ENCODE measurements at places on chromosomes 2 and 18.

- DNase-seq: no peak
Observed at GRCh38 chr2:16813593-16813992, 148.0 kb upstream of the CYRIA start.

- no peak for DNase-seq
Observed at GRCh38 chr2:150126839-150127238, 360.6 kb downstream of the RND3 start.

DNA sequence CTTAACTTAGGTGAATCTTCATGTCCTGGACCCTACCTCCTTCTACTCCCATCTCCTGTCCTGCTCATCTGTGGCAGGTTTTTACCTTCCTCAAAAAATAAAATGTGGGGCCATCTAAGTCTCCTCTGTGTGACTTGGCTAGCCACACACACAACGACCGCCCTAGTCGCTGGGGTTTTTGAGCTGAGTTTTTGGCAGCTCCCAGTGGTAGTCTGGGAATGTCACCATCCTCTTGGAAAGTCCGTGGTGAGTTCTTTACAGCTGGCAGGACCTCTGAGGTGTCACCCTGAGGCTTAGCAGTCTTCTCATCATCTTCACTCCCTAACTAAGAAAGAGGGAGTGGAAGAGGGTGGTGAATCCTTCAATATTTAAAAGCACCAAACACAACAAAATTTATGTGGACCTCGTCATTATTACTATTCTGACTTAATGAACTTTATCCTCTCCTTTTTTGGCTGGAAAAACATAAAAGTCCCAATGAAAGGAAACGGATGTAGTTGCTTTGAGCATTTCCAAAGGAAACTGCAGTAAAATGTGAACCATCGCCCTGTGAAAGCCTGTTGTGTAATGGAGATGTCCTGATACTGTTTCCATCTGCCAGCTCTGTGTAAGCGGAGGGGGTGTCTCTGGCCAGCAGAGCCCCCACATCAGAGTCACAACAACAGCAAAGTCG is 78.6 kb downstream of the VAPA start:
- no peak for DNase-seq

DNA sequence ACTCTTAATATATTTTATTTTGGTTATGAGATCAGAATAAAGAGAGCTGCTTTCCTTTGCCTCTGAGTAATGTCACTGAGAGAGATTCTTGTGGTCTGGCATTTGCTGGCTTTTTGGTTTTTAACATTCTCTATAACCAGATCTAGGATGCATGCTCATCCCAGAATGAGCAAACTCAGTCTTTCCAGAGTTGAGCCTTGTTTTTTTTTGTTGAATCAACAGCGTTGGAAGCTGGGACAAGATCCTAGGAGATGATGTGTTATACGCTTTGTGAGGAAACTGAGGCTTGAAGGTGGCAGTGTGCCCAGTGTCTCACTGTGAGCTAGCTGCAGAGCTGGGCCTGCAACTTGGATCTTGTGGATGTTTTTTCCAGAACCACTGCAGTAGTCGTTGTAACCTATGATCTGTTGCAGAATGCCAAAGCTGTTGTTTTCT is 19.5 kb downstream of the MYO1B start:
- peak; percentile 72 for DNase-seq

DNA sequence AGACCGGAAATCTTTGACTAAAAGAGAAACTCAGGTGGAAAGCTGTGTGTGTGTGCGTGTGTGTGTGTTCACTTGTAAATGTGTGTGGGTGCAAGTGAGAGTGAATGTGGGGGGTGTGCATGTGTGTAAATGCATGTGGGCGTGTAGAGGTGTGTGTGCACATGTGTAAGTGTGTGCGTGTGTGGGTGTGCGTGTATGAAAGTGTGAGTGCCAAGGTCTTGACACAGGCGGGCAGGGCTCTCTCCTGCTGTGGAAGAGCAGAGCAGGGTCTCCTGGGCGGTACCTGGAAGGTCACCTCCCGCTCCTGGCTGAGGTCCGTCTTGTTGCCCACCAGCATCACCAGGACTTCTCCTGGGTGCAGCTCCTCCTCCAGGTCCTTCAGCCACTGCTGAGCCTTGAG is 10.6 kb downstream of the PRLH start:
- no peak for DNase-seq

- no peak for DNase-seq
Observed at GRCh38 chr18:1015777-1016176, 111.1 kb downstream of the ADCYAP1 start.
